Esophagus muscularis mucosa (tissue), 4 donors: ENCODE measurements at places on chromosomes 5 and 9.

DNA sequence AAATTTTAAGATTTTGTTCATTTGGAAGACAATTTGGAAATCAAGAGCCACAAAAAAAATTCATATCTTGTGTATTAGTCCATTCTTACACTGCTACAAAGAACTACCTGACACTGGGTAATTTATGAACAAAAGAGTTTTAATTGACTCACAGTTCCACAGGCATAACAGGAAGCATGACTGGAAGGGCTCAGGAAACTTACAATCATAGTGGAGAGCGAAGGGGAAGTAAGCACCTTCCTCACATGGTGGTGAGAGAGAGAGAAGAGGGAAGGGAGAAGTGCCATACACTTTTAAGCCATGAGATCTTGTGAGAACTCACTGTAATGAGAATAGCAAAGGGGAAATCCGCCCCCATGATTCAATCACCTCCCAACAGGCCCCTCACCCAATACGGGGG lies 274.4 kb downstream of the KCNN2 start:
- no peak for DNase-seq

DNA sequence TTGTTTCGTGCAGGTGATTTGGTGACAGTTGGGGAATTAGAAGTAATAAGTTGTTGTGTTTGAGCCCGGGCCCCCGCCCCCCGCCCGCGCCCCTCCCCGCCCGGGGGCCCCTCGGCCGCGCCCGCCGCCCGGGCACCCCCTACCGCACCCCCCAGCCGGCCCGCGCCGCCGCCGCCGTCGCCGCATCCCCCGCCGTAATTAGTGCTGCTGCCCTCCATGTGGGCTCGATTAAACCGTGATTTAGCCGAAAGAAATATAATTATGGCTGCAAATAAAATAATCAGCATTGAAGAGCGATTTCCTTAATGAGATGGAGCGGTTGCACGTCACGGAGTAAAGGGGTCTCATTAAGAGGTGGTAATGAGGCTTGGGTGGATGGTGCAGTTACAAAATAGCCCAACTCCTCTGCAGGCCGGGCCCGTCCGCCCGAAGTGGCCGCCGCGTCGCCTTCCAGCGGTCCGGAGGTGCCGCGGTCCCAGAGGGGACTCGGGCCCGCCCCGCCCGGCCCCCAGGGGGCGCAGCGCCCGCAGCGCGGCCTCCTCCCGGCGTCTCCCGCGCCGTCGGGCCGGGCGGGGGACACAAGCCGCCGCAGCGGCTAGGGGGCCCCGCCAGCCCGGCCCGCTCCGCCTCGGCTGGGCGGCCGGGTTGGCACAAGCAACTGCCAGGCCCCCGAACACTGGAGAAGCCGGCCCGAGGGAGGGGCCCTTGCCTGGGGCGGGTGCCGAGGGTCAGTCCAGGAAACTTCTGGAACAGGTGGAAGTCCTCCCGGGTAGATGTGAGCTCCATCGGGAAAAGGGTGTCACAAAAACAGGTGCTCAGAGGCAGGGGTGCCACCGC lies 6.9 kb upstream of the OTP start:
- DNase-seq: no peak

DNA sequence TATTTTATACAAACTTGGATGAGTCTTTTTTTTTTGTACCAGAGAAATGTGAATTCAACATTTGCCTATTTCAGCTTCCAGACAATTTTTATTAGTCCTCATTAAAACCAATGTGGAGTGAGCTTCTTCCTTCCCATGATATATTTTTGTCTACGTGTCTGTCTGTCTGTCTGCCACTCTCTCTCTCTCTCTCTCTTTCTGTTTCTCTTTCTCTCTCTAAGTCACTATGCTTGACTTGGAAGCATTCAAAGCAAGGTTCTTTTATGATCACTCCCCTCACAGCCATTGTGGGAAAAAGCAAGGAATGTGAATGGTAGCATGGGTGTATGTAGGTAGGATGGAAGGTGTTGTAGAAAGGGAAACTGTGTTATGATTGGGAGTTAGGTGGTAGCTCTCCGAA lies 80.2 kb downstream of the SNCAIP start:
- no peak for DNase-seq

GRCh38 chr5:34487159-34487879 lies 168.8 kb upstream of the RAI14 start:
- no peak for DNase-seq

DNA sequence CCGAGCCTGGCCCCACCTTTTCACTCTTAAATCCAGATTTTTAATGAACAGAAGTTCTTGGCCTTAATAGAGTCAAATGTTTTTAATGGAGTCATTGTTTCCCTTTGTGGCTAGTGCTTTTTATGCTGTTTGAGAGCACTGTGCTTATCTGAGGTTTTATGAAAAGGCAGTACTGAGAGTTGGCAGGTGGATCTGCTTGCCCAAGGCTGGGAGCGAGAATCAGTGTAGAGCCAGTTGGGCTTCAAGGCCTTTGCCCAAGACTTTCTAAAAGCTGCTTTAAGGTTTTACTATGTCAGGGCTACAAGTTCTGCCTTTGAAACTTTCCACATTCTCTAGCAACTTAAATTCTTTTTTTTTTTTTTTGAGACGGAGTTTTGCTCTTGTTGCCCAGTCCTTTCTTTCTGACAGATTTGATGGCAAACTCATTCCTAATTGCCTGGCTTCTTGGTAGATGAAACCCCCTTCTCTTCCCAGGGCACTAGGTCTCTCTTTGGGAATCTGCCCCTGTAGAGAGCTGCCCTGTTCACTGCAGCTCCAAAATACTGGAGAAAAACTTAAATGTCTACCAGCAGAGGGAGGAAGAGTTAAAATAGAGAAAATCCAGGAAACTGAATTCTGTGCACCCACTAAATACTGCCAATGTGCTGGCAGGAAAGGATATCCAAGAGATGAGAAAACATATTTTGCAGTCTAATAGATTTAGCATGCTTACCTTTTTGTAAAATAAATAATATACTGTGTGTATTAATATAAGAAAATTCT lies 36.9 kb upstream of the CDK20 start:
- DNase-seq: no peak

DNA sequence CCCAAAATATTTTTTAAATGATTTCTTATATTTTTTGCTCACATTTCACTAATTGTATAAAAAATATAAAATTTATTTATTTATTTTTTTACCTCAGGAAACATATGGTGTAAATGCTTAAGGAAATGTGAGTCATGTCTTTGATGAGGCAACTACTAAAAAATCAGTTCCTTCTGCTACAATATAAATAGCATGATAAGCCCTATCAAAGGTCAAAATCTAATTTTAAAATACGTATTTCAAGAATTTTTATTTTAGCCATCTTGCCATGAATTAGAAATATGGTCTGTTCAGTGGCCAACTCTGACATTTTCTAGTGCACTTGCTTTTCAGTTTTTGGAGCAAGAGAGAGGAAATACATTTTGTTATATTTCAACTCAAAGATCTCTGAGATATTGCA lies 50.5 kb downstream of the PDE4D start:
- DNase-seq: no peak

- DNase-seq: no peak
Observed at GRCh38 chr9:4068914-4069313, 231.0 kb downstream of the GLIS3 start.

DNA sequence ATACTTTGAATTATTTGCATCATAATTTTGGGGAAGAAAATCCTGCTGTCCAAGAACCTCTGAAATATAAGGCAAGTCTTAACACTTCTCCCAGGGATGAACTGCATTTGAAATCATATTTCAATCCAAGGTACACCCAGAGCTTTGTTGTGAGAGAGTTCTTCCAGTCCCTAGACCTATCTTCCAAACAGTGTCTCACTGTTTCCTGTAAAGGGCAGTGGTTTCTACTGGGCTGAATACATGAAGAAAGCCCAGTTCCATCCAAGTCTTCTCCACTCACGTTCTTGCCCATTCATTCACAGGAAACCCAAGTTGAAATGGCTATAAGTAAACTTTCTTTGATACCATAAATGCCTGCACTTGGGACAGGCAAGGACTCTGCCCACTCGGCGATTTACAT lies 108.3 kb upstream of the LHFPL2 start:
- no peak for DNase-seq

DNA sequence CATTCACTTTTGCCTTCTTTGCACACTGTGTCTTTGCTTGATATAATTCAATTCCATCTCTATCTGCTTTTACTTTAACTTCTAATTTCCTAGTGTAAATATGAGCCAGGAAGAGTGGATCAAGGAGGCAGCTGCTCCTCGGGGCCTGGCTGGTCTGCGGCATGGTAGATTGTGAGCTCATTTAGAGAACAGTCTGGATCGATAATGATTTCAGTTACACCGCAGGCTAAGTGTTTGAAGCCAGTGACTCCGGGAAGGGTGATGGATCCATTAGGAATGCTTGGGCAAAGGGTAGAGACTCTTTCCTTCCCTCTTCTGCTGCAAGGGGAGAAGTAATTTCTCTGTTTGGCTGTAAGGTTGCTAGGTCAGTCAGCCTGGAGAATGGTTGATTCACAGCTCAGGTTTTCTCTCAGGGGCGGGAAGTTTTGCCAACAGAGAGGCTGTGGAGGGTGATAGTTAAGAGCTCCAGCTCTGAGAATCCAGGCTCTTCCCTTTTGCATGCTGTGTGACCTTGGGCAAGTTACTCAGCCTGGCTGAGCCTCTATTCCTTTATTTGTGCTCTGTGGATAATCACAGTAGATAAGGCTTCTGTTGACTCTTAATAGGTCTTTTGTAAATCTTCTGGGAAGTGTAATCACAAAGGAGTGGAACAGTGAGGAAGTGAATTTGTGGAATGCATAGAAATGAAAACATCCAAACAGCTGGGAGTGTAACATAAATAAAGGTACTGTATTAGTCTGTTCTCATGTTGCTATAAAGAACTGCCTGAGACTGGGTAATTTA lies 99.1 kb downstream of the PTTG1 start:
- DNase-seq: peak; percentile 42

DNA sequence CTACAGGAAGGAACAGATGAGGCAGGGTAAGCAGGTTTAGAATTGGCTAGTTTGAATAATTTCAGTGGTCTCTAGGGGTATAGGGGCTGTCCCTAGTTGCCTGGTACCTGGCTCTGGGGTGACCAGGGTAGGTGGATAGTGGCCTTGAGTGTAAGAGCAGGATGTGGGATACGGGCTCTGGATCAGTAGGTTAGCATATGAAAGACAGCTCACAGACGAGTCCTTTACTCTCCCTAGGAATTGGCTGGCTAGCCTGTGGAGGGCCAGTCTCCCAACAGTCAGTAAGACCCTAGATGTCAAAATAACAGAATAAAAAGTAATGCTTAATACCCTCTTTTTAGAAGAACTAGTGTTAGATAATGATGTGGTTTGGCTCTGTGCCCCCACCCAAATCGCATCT lies 16.6 kb upstream of the C9orf152 start:
- DNase-seq: peak; percentile 64

DNA sequence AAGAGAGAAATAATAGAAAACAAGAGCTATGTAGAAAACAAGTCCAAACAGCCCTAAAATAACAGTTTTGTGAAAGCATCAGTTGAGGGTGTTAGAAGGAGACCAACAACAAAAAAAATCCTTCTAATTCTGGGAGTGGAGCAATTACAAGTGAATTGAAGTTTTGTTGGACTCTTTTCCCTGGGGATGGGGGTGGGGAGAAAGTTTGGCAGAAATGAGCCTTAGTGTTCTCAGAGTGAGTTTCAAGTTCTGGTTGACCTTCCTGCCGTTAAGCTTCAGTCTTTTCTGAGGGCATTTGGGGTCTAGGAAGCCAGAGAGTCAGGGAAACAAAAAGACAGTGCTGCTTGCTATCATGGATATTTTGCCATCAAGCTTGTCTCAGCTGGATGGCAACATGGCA lies 106.3 kb upstream of the TRIM32 start:
- DNase-seq: no peak

- no peak for DNase-seq
Observed at GRCh38 chr5:16666130-16666882, 49.5 kb upstream of the RETREG1 start.

- DNase-seq: no peak
Observed at GRCh38 chr9:118640836-118641560, 728.2 kb downstream of the BRINP1 start.

GRCh38 chr9:94139672-94140417 lies 55.6 kb downstream of the PTPDC1 start:
- peak; percentile 97 for DNase-seq

DNA sequence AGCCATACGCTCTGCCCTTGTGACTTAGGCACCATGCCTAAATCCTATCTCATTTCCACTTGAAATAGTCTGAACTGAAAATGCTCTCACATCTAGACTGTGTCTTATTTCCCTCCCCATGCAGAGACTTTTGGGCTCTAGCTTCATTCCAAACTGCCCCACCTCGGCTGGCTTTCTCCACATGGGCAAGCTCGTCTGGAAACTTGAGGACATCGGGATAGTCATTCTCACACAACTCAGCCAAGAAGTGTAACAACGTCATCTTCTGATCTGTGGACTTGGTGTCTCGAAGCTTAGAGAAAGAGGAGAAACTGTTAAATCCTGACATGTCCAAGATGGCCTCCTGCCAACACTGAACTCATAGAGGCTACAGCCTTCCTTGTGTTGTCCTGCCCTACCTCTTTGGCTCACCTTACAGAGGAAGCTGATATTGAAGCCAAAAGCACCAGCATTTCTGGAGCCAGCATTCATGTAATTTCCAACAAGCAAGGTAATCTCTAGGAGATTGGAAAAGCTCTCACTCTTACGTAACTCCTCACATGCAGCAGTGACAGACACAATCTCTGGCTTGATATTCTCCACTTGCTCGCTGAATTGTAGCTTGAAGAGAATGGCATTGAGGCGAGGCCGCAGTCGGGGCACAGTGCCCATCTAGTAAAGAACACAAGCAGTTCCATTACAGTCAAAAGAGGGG lies 39.6 kb downstream of the PCDHGC5 start:
- peak; percentile 94 for DNase-seq

DNA sequence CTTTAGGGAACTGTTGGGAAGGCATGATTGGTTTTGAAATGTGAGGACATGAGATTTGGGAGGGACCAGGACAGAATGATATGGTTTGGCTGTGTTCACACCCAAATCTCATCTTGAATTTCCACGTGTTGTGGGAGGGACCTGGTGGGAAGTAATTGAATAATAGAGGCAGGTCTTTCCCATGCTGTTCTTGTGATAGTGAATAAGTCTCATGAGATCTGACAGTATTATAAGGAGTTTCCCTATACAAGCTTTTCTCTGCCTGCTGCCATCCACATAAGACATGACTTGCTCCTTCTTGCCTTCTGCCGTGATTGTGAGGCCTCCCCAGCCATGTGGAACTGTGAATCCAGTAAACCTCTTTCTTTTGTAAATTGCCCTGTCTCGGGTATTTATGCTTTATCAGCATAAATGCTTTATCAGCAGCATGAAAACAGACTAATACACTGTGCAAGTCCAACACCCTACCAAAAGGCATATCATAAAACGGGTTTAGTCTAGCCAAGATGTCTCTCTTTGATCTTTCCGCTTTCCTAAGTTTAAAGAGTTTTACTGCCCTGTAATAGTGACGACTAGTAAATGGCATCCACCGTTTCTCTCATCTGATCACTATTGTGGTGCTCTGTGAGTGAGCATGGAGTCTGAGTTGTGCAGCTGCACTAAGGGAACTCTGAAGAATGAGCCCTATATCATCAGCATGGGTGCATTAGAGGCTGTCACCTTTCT lies 12.9 kb upstream of the ZNF782 start:
- DNase-seq: no peak

GRCh38 chr5:13934921-13935320 lies 9.6 kb downstream of the DNAH5 start:
- no peak for DNase-seq
